Stimulated activated CD8-positive, alpha-beta memory T cell treated with anti-CD3 and anti-CD28 coated beads, Interleukin-12 subunit alpha, Interleukin-12 subunit beta, amount 100 ng/mL, for 1 hour (primary cell): ENCODE measurements at places on chromosomes 6 and 20.

DNA sequence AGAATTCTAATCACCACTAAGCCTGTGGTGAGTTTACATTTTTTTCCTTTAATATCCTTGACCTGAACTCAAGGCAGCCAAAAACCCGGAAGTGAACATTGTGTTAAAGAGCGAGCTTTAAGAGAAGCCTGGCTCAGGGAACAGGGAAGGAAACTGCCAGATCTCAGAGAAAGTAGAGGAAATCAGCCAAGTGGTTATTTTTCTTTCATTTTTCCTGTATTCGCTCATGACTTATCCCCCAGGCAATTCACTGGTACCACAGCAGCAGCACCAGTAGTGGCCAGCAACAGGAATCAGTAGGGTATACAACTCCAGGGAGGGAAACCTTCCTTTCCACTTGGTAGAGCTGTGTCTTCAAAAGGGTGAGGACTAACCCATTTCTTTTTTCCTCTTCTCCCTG, 89.6 kb upstream of the HMGCLL1 start:
- DNase-seq: no peak

DNA sequence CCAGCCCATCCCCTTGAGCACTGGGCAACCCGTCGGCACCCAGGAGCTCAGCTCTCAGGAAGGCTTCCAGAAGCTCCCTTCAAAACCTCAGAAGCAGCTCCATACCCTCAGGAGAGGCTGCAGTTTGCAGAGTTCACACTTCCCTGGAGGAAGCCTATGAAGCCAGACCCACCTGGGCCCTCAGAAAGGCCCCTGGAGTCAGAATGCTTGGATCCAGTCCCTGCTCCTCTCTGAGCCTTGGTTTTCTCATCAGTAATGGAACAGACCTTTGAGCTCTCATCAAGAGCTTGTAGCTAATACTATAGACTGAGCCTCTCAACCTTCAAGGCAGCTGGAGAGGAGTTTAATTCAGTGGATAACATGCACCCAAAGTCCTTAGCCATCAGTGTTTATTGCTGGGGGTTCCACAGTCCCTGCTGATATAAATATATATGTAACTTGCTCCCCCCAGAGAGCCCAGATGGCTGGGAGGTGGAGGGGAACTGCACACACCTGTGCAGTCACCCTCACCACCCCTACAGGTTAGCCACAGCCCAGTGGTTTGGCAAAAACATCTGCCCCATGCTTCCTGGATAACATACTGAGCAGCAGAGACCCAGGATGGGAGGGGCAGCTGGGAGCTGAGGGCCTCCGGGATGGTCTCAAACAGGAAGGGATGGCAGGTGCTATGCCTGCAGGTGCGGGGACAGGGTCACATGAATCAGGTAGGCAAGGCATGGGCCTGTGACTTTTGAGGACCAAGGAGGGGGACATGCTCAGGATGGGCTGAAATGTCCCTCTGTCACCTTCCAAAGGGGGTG, 120.1 kb downstream of the SNX5 start:
- DNase-seq: no peak

DNA sequence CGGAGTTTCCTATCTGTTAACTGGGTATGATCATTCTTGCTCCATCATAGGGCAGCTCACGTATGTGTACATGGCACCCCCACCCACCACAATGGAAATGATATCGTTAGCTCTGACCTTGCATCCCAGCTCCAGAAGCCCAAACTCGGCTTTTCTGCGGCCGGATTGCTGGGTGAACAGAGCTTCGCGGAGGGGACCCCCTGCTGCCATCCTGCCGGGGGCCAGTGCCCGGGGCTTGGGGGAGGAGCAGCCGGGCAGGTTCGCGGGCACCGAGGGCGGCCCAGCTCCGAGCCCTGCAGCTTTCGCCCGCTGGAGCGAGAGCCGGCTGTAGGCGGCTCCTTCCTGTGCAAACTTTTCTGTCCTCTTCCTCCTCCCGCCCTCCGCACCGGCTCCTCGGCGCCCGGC, 24.9 kb upstream of the FUCA2 start:
- no peak for DNase-seq

DNA sequence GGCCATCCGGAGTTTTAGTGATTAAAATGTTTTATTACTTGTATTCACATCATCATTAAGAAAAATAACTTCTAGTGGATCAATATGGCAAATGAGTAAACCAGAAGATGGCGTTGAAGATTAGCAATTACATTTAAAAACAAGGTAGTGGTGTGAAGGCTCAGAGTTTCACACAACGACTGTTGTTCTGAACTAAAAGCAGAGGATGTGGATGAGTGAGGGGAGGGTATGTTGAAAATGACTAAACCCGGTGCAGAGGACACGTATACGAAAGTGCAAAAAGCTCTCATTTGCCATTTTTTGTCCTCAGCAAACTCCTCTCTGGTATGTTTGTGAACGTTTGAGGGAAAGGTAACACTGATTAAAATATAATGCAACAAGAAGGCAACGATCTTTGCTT, 1.9 kb upstream of the IRF4 start:
- DNase-seq: no peak

- DNase-seq: no peak
These were observed 181.0 kb upstream of the ZNF217 start for GRCh38 chr20:53774461-53775203.

GRCh38 chr6:52505726-52506409, 71.0 kb downstream of the TRAM2 start:
- DNase-seq: no peak

GRCh38 chr6:89828988-89829471, 650 bp upstream of the CASP8AP2 start:
- DNase-seq: no peak

DNA sequence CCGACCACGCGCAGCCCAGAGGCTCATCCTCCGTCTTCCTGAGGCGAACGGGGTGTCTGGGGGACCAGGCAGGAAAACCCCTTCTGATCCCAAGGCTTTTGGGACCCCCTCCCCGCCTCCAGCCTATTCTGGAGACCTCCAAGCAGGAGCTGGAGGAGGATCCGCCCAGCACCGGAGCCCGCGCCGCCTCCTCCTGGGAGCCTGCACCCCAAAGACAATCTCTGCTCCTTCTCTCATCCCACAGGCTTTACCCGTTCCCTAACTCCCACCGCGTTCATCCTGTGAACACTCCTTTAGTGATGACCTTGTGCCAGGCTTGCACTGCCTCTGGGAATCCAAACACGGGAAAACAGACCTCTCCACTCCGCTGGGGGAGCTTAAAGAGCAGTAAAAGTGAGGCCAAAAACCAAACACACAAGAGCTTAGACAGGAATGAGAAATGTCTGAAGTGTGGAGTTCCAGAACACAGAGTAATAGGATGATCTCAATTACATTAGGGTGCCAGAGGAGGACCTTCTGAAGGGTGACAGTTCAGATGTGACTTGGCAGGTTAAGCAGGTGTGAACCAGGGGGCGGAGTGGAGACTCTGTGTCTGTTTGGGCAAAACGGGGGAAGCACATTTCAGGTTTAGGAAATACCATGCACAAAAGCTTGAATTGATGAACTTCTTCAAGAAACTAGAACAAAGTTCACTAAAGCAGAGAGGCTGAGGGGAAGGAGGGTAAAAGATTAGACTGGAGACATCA, 7.6 kb downstream of the HLA-DRB5 start:
- DNase-seq: no peak

DNA sequence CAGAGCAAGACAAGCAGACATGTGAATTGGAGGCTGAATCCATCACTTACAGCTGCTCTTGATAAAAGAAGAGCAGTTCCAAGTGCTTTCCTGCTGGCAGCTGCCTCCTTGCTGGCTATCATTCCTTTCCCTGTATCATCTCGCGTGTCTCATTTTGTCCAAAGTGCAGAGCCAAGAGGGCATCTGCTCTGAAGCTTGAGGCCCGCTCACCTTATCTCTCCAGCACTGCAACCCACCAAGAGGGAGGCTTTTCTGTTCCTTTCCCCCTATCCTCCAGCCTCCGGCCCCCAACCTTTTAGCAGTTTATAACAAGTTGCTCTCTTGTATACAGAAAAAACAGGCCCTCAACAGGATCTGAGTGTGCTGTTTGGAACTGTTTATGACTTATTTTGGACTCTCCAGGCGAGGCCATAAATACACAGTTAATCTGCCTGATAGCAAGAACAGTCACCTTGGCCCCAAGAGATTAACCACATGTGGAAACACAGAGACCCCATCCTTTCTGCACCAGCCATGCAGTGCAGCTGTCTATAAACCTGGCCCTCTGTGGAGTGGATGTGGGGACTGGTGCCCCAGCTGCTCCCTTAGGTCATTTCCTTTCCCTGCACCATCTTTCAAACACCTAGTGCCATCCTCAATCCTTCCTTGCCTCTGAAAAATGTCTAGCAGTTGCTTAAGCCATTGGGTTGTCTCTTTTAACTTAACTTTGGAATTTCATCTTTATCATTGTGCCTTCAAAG, 172.5 kb upstream of the FERMT1 start:
- no peak for DNase-seq

GRCh38 chr20:13325033-13325432, 104.0 kb downstream of the ISM1 start:
- no peak for DNase-seq

DNA sequence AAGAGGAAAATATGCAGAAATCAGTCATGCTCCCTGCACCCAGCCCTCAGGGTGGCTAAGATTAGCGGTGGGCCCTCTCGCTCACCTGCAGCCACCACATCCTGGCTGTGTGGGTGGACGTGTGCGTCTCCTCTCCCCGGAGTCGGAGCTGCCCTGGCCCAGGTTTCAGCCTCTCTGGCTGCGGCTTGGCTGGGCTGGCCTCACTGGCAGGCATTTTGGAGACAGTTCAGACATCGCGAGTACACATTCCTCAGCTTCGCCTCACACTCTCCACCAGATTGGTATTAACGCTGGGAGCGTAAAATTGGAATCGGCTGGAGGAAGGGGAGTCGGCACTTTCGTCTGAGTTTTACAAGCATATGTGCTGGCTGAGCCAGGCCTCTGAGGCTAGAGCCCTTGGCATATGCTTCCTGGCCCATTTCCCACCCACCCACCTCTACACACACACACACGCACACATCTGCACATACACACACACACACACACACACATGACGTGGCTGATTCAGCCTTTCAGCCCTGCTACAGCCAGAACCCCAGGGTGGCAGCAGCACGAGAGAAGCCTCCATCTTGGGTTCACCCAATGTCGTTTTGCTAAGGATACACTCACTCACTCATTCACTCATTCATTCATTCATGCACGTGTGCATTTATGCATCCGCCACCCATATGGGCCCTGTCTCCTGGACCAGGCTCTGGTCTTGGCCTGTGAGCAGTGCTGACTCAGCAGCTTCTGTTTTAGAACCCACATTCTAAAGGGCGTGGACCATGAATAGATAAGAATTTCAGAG, 42.9 kb downstream of the BCAS4 start:
- DNase-seq: no peak

GRCh38 chr6:98469141-98469540, 365.2 kb upstream of the POU3F2 start:
- no peak for DNase-seq

DNA sequence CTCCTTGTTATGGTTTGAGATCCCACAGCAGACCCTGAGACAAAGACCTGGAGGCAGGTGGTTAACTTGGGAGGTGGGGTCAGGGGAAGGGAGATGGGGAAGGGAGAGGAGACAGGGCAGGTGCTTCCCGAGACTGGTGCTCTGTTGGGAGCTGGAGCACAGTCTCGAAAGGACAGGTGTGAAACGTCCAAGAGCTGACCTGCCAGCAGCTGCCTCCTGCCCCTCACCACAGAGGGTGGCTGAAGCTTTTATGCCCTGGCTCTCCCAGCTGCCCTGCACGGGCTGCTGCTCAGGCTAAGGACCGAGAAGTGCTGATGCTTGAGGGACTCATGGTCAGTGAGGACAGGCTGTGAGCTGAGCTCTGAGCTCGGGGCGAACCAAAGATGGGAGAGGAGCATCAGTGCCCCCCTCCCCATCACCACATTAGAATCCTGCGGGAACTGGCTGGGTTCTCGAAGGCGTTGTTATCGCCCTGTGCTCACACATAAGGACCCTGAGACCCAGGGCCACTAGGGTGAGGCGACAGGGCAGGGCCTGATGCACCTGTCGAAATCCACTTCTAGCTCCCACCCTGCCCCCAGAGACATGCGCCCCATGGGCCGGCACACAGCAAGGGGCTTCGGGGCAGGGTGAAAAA, 25.3 kb upstream of the CD93 start:
- no peak for DNase-seq

GRCh38 chr20:16351415-16351814, 221.8 kb downstream of the KIF16B start:
- no peak for DNase-seq

DNA sequence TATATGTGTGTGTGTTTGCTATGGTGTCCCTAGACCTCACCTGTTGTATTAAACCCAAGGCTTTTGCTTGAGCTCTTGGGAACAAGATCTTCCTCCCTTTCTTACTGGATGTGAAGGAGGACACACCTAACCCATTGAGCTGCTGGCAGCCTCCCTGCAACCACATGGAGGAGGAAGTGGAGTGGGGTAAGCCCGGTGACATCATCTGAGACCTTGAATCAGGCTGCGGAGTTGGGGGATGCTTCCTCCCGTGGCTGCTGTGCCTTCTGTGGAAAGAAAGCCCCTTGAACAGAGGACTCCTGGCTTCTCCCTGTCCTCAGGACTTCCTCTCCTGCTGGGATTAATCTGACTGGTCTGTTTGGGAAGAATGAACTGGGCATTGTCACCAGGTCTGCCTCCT, 3.3 kb downstream of the CST11 start:
- no peak for DNase-seq

- DNase-seq: no peak
These were observed 216.8 kb downstream of the GJA1 start for GRCh38 chr6:121652223-121652622.

GRCh38 chr6:37039958-37040357, 34.5 kb downstream of the FGD2 start:
- no peak for DNase-seq

DNA sequence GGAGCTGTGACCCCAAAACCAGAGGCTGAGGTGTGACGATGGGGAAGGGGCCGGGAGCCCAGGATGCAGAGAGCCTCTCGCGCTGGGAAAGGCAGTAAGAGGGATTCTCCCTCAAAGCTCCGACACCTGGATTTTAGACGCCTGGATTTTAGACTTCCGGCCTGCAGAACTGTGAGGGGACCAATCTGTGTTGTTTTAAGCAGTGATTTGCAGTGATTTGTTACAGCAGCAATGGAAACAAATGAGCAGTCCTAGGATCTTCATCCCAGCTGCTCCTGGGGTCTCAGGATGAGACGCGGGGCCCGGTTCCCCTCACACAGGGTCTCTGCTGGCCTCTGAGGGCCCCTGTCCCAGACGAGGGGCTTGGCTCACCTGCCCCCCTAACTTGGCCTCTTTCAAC, 365.5 kb downstream of the THBS2 start:
- DNase-seq: no peak

DNA sequence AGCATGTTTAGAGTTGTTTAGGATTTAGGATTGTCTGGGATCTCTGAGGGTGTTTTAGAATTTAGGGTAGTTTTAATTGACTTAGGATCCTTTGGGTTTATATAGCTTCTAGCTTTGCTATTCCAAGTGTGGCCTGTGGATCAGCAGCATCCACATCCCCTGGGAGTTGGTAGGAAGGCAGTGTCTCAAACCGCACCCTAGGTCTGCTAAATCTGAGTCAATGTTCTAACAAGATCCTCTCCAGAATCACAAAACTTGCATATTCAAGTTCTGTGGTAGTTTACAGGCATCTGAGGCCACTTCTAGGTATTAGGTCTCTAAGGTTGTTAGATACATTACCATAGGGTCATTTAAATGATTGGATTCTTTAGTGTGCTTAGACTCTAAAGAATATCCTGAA, 48.3 kb downstream of the PRND start:
- no peak for DNase-seq
